Mesothelial cell of epicardium (in vitro differentiated cells): ENCODE measurements at places on chromosomes 5 and 9. TPM values are rescaled to one million over a fixed set of nuclear protein-coding genes. Genes with fewer than 3 reads are reported as not detected.

DNA sequence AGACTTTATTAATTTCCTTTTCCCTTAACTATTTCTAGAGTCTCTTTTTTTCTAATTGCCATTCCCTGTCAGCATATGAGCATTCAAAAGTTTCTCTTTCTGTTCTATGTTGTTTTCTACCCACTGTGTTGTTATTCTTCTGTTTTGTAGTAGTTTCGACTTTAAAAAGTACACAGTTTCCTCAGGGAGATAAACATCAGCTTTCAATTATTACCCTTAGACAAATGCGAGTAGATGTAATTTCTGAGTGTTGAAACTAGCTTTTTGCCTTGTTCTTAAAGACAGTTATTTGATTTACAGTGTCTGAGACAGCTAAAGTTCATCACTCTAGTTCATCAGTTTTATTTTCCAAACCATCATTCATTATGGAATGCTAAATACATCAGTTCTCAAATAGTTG, 19.5 kb downstream of the MTREX start:
- peaks cover 3% of the 10 kb centered on the region for H3K4me1 ChIP-seq
- H3K27me3 ChIP-seq, result no peaks in the 10 kb centered on the region
- H3K27ac ChIP-seq, result no peak overlapping the region
- peaks cover 40% of the 10 kb centered on the region for H3K36me3 ChIP-seq

- H3K4me3 ChIP-seq, result no peak overlapping the region
- no peak overlapping the region for H3K27ac ChIP-seq
- no peaks in the 10 kb centered on the region for H3K27me3 ChIP-seq
- no peaks in the 10 kb centered on the region for H3K36me3 ChIP-seq
Observed at GRCh38 chr5:72041654-72042053, 65.6 kb upstream of the MAP1B start.

GRCh38 chr9:87675906-87676515, 49.9 kb upstream of the CTSL start:
- H3K4me1 ChIP-seq, result peaks cover 18% of the 10 kb centered on the region
- H3K4me3 ChIP-seq, result no peak overlapping the region
- H3K27ac ChIP-seq, result no peak overlapping the region
- DNase-seq, result no peak
- H3K36me3 ChIP-seq, result peaks cover 37% of the 10 kb centered on the region

DNA sequence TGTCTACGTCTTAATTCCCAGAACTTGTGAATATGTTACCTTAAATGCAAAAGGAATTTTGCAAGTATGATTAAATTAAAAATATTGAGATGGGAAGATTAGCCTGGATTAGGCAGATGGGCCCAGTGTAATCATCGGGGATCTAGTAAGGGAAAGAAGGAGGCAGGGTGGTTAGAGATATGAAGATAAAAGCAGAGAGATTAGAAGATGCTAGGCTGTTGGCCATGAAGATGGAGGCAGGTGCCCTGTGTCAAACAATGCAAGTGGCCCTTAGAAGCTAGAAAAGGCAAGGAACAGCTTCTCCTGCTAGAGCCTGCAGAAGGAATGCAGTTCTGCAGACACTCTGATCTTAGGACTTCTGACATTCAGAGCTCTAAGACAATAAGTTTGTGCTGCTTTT, 28.8 kb upstream of the ISOC1 start:
- peaks cover 16% of the 10 kb centered on the region for H3K4me1 ChIP-seq
- no peaks in the 10 kb centered on the region for H3K36me3 ChIP-seq
- DNase-seq, result no peak
- H3K27ac ChIP-seq, result no peak overlapping the region

GRCh38 chr9:3330792-3331420, 194.9 kb downstream of the RFX3 start:
- H3K36me3 ChIP-seq, result peaks cover 4% of the 10 kb centered on the region
- no peaks in the 10 kb centered on the region for H3K27me3 ChIP-seq
- no peak overlapping the region for H3K27ac ChIP-seq
- no peak overlapping the region for H3K4me3 ChIP-seq
- H3K4me1 ChIP-seq, result no peaks in the 10 kb centered on the region
- DNase-seq, result no peak

GRCh38 chr5:35672995-35673394, 55.3 kb downstream of the SPEF2 start:
- H3K27me3 ChIP-seq, result no peaks in the 10 kb centered on the region
- H3K4me3 ChIP-seq, result no peak overlapping the region
- H3K36me3 ChIP-seq, result no peaks in the 10 kb centered on the region
- DNase-seq, result no peak

GRCh38 chr5:59178071-59178470, 595.2 kb downstream of the RAB3C start:
- H3K4me1 ChIP-seq, result peaks cover 22% of the 10 kb centered on the region
- H3K27ac ChIP-seq, result no peak overlapping the region
- H3K4me3 ChIP-seq, result no peak overlapping the region
- H3K36me3 ChIP-seq, result peaks cover 11% of the 10 kb centered on the region
- H3K27me3 ChIP-seq, result no peaks in the 10 kb centered on the region

DNA sequence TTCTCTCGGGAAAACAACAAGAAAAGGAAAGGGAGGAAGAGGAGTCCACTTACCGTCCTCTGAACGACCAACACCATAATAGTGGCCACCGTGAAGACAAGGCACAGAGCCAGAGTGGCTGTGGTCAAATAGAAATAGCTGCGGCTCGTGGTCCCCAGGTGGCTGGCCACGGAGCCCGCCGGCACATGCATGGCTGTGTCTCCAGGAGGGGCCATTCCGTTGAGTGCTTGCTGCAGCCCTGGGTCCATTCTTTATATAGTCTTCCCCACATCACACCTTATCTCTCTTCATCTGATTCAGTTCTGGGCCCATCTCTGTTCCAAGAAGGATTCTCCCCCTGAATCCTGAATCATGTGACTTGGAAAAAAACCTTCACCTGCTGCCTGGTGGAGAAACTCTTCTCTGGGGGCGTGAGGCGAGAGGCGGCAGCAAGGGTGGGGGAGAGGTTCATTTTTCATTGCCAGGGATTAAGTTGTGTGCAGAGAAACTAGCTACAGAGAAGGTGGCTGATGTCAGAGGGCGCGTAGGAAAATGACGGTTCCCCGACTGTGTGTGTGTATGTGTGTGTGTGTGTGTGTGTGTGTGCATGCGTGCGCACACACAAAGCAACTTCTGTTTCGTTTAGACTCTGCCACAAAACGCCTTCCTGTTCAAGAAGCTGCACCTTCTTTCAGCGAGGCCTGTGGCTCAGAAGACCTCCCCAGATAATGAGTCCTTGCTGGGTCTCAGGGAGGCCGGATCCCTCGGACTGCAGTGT, at the start of gene TNFSF8:
Gene TNFSF8 (minus strand): TSS at position 536 of the 757 bp plus-strand sequence. CDS start 288 bp downstream, at position 248.
- DNase-seq, result no peak
- H3K36me3 ChIP-seq, result no peaks in the 10 kb centered on the region
- H3K27ac ChIP-seq, result no peak within 1 kb of the TSS
- no peak within 1 kb of the TSS for H3K4me3 ChIP-seq

DNA sequence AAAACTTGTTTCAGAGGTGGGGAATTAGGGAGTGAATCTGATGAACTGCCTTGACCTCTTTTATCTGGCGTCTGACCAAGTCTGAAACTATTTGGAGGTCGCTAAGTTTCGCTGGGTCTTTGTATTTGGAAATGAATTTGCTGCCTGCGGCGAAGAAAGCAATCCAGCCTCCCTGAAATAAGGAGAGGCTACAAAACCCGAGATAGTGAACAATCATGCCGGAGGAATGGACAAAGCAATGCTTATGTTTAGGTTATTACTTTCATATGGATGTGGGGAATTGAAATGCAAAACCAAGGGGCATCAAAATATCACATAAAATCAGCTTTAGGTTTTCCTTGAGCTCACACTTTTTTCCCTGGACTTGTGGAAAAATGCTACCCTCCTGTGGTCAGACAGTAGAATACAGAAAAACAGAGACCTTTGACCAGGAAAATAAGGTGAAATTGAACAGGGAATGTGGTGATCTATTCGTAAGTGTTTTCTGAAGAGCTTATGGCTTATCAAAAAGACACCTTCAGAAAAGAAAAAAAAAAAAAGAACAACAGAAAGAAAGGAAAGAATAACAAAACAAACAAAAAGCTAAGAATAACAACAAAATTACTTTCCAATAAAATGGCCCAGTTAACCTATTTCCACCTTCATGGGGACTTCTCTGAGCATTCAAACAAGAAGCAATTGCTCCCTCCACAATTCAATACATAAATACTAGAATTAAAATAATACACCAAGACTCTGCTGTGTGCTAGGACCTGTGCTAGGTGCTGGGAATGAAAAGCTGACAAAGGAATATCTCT, 68.6 kb upstream of the DPYSL3 start:
- H3K27ac ChIP-seq, result peak overlapping the region; percentile 97
- H3K4me3 ChIP-seq, result peak overlapping the region; percentile 70
- peaks cover 33% of the 10 kb centered on the region for H3K4me1 ChIP-seq

DNA sequence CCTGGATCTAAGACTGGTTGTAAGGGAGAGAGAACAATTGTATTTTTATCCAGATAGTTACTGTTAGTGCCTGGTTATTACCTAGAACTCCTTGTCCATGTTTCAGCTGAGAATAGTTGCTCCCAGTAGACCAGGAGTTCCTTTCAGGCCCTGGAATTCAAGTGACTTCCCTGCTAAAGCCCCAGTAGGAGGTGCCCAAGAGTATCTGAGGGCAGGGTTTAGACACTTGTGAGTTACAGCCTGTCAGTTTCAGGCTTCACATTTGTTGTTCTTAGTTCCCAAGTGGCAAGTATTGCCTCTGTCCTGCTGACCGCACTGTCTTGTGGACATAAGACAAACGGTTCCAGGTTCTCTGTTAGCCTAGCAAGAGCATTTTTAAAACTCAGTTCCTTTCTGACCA, 743.9 kb upstream of the SEMA6A start:
- no peaks in the 10 kb centered on the region for H3K36me3 ChIP-seq
- H3K27me3 ChIP-seq, result no peaks in the 10 kb centered on the region
- peaks cover 2% of the 10 kb centered on the region for H3K4me1 ChIP-seq
- no peak overlapping the region for H3K4me3 ChIP-seq
- no peak overlapping the region for H3K27ac ChIP-seq

GRCh38 chr5:72818866-72819534, 2.5 kb downstream of the TNPO1 start:
- H3K36me3 ChIP-seq, result peaks cover 4% of the 10 kb centered on the region
- H3K4me1 ChIP-seq, result peaks cover 27% of the 10 kb centered on the region

- no peak overlapping the region for H3K4me3 ChIP-seq
- peaks cover 16% of the 10 kb centered on the region for H3K4me1 ChIP-seq
- DNase-seq, result no peak
- H3K27ac ChIP-seq, result no peak overlapping the region
- no peaks in the 10 kb centered on the region for H3K36me3 ChIP-seq
- peaks cover 18% of the 10 kb centered on the region for H3K27me3 ChIP-seq
Observed at GRCh38 chr5:4023091-4023752, 427.6 kb downstream of the IRX1 start.

GRCh38 chr5:66467564-66467963, 128.6 kb upstream of the MAST4 start:
- peaks cover 6% of the 10 kb centered on the region for H3K36me3 ChIP-seq
- no peaks in the 10 kb centered on the region for H3K4me1 ChIP-seq
- peaks cover under 1% of the 10 kb centered on the region for H3K27me3 ChIP-seq
- no peak overlapping the region for H3K27ac ChIP-seq
- no peak for DNase-seq

DNA sequence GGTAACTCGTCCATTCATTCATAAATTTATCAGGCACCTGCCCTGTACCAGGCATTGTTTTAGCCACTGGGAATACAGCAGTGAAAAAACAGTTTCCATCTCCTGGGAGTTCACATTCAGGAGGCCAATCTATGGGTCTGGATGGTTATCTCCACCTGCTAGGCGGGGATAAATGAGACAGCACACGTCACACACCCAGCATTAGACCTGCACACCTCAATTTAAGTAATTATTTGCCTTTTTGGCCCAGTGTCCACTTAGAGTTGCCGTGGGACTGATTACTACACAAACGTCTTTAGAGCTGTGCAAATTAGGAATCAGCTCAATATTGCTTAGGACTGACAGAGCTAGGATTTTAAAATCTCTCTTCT, 46.1 kb downstream of the STK10 start:
- H3K27ac ChIP-seq, result peak overlapping the region; percentile 34
- peaks cover 5% of the 10 kb centered on the region for H3K36me3 ChIP-seq
- no peak overlapping the region for H3K4me3 ChIP-seq
- H3K27me3 ChIP-seq, result no peaks in the 10 kb centered on the region
- no peak for DNase-seq
- peaks cover 13% of the 10 kb centered on the region for H3K4me1 ChIP-seq

Gene MCCC2
- 42.6 to 44.6 TPM (median 44.4 TPM) in 3 replicates for total RNA-seq

Gene TICAM2
- 1.6 to 2.1 TPM (median 1.6 TPM) in 3 replicates for total RNA-seq

Gene UBE2QL1
- 3.9 to 4.4 TPM (median 4.2 TPM) in 3 replicates for total RNA-seq

Gene GAPVD1
- 55.1 to 62.7 TPM (median 58.7 TPM) in 3 replicates for total RNA-seq
